LHCN-M2 (cell line): ENCODE measurements at places on chromosomes 13 and 19.

DNA sequence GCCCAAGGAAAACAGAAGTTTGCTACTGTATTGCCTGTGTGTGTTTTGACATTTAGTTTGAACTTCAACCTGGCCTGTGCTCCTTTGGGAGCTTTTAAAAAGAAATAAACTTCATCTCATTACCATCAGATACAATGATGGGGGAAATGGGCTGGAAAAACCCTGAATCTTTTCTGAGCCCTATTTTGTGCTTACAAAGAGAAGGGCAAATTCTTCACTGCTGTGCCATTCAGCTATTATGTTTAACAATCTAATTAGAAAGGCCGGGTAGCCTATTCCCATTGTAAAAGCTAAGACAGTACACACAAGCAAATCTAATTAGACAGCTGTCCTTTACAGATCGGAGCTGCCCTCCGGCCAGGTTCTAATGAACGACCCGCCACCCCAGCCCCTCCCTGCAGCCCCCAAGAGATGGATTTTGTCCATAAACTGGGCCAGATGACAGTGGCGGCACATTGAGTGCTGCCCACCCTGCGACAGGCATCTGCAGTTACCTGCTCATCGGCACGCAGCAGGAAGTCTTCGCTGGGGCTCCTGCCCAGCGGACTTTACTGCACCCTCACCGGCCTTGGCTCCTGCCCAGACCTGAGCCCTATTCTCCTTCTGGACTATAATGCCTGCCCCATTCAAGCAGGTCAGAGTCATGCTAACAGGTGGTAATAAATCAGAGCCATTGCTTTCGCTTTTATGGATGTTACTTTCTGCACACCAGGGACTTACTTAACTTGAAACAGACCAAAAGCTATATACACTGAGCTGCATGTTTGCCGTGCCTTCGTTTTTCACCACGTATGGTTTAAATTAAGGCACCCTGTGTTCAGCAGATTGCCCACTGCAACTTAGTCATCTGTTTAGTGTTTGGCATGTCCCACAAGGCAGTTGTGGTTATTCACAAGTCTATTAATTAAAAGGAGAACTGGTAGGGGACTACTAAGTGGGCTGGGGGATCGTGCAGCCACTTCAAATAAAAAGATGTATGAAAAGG is 549.6 kb downstream of the FGF9 start:
- no peak for DNase-seq

GRCh38 chr13:108326309-108326708 is 56.8 kb downstream of the TNFSF13B start:
- no peak for DNase-seq

DNA sequence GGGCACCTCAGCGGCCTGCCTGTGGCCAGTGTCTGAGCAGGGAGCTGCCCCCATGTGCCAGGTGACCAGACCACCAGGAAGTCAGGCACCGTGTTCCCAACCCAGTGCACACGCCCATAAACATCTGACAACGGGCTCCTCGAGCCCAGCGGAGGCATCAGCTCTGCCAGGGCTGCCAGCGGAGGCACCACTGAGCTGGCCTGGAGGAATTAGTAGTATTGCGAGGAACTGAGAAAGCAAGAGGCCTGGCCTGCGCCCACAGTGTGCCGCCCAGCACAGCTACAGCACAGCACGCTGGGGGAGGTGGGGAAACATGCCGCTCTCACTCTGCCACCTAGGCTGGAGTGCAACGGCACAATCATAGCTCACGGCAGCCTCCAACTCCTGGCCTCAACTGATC is 44.6 kb downstream of the ANKRD27 start:
- DNase-seq = no peak

DNA sequence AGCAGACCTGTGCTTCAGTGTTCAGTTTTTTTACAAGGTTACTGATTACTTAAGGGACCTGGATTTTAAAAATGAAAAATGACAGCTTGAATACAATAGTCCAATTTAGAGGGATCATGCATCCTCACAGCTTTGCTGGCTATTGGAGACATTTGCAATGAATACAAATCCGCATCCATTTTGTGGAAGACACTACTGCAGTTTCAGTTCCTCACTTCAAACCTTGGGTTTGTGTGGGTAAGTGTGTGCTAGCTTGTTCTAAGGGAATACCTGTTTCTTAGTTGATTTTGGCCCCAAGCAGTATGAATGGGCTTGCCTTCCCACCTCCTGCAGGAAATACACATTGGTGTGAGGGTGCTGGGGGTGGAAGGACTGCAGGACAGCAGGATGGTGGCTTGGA is 222.4 kb downstream of the OLFM4 start:
- no peak for DNase-seq

GRCh38 chr13:51134763-51135365 is 23.8 kb upstream of the C13orf42 start:
- DNase-seq = no peak

- no peak for DNase-seq
Observed at GRCh38 chr13:91813253-91813652, 414.8 kb downstream of the GPC5 start.
